ENCODE measurements at places on chromosomes 2 and 18.

- no peak for DNase-seq
Observed at GRCh38 chr2:47266939-47267710, 112.0 kb upstream of the STPG4 start.

DNA sequence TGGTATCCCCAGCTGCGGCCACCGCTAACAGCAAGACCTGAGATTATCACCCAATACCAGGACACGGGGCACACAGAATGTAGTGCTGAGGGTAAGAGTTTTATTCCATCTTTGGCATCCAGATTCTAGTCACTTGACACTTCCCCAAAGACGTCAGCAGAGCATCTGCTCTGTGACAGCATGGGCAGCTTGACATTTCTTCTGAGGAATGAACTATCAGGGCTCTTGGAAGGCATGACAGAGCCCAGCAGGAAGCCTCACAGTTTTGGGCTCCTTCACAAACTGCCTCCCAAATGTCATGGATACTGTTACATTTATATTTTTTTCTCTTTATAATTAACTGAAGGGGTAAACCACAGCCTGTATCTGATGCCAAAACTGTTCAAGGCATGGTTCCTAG is 1010.7 kb downstream of the TDRD15 start:
- DNase-seq, result no peak

DNA sequence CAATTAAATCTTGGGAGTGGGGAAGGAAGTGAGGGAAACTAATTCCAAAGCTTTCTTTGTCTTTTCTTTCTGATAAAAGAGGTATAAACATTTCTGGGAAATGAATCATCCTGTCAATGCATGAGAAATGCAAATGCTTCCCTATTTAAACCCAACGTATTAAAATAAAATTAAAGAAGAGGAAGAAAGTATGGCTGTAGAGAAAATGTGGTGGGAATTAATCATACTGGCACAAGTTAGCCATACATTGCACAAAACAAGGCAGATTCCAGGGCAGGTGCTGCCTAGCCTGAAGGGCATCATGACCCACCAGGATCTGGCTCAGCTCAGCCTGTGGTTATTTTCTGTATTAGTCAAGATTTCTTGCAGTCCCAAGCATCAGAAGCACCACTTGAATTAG is 338.0 kb downstream of the NYAP2 start:
- no peak for DNase-seq

GRCh38 chr2:25341753-25342371 is at the start of gene DNMT3A:
DNMT3A (minus strand) TSS chr2:25341925; CDS start chr2:25313984, 27,941 bp downstream.
- DNase-seq, result no peak

DNA sequence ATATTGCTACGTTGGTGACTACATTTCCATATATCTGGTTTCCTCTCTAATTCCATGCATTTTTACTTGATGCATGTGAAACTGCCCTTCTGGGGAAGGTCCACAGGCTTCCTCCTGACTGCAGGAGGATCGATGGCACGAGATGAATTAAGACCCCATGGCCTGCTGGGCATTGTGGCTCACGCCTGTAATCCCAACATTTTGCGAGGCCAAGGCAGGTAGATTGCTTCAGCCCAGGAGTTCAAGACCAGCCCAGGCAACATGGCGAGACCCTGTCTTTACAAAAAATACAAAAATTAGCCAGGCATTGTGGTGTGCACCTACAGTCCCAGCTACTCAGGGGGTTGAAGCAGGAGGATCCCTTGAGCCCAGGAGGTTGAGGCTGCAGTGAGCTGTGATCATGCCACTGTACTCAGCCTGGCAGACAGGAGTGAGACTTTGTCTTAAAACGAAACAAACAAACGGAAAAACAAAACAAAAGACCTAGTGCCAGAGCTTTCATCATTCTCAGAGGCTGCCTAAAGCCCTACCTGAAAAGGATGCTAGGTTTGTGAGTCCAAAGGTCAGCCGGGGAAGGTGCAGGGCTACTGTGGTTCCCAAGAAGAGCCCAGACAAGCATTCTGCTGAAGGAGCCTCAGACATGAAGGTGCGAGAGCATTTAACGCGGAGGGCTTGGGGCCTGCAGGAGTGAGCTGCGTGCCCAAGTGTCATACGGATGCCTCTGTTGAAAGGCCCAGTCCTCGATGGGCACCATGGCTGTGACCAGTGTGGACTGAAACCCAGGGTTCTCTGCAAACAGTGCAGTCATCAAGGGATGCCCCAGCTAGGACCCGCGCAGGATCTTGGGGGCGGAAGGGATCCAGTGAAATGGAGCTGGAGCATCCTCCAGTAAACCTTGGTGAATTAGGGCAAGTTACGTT is 21.6 kb downstream of the GPR55 start:
- DNase-seq, result no peak

DNA sequence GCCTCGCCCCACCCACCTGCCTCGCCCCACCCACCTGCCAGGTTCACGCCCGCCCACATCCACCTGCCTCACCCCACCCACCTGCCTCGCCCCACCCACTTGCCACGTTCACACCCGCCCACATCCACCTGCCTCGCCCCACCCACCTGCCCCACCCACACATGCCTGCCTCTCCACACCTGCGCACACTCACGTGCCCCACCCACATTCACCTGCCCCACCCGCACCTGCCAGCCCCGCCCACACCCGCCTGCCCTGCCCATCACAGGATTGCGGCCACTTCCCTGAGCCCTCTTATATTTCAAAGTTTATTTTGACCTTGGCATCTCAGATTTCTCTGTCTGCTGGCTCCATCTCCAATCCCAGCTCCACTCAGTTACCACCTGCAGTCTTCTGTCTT is 217.5 kb upstream of the SOX11 start:
- DNase-seq, result no peak

- no peak for DNase-seq
Observed at GRCh38 chr2:64767670-64768468, 114.2 kb upstream of the SERTAD2 start.

DNA sequence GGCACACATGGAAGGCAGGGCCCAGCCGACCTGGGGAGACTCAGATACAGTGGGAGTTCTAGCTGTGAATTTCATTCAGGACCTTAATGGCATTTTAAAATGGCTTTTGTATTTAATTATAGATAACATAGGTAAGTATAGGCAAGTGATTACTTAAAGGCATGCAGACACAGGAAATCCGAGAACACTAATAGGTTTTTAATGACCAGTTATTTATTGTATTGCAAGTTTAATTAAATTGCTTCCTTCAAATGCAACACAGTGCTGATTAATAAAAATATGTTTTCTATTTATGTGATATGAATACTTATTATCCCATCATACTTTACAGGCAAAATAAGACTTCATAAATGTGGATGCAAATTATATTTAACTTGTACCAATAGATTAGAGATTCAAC is 19.7 kb upstream of the SH3RF3 start:
- no peak for DNase-seq

DNA sequence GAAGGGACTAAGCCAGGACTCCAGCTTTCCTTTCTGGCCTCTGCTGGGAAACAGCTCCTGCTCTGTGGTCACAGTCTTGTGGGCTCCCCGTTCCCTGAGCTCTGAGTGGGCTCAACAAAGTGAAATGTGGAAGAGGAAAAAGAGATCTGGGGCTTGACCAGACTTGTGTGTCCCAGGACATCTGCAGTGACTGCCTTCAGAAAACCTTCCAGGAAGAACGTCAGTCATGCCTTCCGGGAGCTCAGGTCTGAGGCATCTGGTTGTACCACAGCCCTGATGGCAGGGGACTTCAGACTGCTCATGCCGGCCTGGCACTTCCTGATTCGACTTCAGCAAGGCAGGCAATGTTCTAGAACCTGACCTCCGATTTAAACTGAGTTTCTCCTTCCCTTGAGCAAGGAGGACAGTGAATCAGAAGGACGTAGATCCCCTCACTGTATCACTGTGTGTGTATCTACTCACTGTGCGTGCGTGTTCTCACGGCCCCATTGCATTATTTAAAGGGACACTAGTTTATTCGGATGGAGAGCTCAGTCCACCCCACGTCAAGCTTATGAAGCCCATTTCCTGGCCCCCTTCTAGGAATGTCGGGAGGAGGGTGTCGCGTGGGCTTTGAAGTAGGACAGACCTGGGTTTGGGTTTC is 548 bp upstream of the FBLN7 start:
- no peak for DNase-seq

DNA sequence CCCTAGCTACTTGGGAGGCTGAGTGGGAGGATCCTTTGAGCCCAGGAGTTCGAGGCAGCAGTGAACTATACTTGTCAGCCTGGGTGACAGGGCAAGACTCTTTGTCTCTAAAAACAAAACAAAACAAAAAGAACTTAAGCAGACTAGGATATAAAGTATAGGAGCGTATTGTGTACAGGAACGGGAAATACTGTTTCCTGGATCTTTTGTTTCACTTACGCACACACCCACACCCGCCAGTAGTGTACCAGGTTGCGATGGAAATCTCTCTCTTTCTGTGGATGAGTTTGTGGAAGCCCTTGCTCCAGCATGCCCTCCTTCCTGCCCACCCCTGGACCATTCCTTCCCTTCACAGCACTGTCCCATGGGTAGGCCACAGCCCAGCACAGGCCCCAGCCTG is 136.3 kb downstream of the RPIA start:
- no peak for DNase-seq

- DNase-seq, result no peak
Observed at GRCh38 chr2:42044939-42045338, 2.9 kb upstream of the PKDCC start.

- no peak for DNase-seq
Observed at GRCh38 chr18:57073501-57074187, 73.2 kb upstream of the BOD1L2 start.

- no peak for DNase-seq
Observed at GRCh38 chr2:234879671-234880455, 72.0 kb upstream of the SH3BP4 start.

DNA sequence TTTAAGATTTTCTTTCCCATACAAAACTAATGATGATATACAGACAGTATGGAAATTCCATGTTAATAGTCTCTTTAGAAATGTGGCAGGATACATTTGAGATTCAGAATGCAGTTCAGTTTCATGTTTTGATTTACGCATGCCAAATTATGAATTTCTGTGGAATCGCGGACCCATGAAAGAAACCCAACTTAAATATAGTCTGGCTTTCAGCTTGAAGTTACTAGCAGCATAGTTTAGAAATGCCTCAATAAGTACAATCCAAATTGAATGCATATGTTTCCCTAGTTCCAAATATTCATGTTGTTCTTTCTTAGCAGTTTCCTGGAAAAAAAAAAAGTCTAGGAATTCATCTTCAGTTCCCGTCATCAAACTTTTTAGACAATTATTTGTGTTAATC is 164.1 kb upstream of the RASGRP3 start:
- no peak for DNase-seq

DNA sequence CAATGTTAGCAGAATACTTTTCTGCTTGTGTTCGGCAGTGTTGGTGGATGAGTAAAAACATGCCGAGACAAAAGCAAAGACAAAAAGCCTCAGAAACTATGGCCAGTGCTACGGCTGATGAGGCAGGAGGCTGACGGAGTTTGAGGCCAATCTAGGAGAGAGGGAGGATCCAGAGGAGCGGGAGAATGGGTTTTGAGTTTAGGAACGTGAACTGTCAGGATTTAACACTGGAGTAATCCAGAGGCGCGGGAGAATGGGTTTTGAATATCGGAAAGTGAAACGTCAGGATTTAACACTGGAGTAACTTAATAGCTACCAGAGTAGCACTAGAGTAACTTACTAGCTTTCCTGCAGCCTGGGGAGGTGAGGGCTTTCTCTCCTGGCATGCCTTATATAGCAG is 37.4 kb downstream of the LYPD6B start:
- DNase-seq, result no peak

DNA sequence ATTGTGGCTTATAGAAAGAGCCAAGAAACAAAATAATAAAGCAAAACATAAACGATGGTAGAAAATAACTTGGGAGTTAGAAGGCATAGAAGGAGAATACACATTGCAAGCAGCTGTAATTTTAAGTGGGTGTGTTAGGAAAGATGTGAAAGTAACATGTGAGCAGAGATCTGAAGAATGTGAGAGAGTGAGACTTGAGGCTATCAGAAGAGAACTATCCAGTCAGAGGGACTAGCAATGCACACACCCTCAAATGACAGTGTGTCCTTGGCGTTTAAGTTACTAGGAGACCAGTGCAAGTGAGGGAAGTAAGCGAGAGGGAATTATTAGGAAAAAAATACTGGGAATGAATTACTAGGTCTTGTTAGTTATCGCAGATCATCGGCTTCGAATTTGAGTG is 304.9 kb downstream of the DSEL start:
- DNase-seq, result no peak

- DNase-seq, result no peak
Observed at GRCh38 chr2:239255628-239256349, 145.0 kb downstream of the HDAC4 start.

GRCh38 chr18:51029378-51029693 is 677 bp upstream of the SMAD4 start:
- no peak for DNase-seq

DNA sequence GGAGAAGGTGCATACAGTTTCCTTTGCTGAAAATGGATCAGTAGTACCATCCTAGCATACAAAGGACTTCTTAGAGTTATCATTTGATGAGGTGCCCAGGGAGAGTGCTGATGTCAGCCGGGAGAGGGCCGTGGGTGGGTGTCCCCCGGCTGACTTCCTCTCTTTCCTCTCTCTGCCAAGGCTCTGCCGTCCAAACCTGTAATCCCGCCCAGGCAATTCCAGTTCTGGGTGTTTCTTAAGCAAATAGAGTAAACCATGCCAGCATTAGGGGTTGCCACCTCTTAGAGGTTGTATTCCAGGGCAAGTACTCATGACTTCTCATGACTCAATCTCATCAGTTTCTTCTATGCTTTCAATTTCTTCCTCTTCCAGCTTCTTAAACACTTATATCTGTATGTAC is 117.2 kb downstream of the GATA6 start:
- DNase-seq, result no peak

DNA sequence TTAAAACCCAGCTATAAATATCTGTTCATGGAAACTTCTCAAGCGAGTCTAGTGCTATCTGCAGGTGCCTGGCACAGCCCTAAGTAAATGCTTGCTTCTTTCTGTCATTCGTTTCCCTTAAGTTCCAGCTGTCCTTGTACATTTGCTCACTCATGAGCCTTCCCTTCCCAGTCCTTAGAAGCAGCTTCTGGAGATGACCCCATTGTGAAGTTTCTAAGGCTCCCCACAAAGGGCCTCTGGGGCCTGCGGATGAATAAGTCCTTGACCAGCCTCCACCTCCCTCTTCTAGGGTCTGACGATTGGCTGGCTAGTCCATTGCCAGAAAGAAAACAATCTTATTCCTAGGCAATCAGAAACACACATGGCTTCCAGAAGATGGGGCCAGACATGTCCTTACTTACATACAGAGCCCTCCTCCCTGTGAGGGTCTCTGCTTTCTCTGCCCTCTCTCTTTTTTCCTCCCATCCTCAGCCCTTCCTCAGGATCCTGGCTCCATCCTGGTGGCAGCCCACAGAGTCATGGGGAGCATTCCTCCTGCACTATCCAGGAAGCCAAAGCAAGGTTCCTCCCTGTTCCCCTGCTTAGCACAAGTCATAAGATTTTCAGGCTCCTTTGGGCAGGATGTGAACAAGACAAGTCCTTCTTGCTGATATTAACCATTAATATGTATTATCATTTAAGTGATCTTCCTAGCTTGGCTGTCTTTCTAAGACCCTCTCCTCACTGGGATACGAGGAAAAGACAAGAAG is 87.3 kb downstream of the TNFRSF11A start:
- no peak for DNase-seq

- no peak for DNase-seq
Observed at GRCh38 chr2:145287736-145288135, 767.8 kb upstream of the ZEB2 start.

GRCh38 chr18:66533693-66534092 is 70.2 kb downstream of the CDH19 start:
- no peak for DNase-seq

- DNase-seq, result no peak
Observed at GRCh38 chr2:12498286-12498685, 218.4 kb upstream of the TRIB2 start.

GRCh38 chr18:36066686-36067054 is 689 bp downstream of the RPRD1A start:
- no peak for DNase-seq

- DNase-seq, result no peak
Observed at GRCh38 chr2:32484937-32485336, 128.1 kb downstream of the BIRC6 start.

Data from SK-N-MC (cell line).